Hematopoietic multipotent progenitor cell (in vitro differentiated cells): ENCODE measurements at places on chromosomes 2 and 18. TPM values are rescaled to one million over a fixed set of nuclear protein-coding genes. Genes with fewer than 3 reads are reported as not detected.

The RGPD5 gene
- 44.7 TPM for total RNA-seq

The ASNSD1 gene
- 15.1 TPM for total RNA-seq

The APLF gene
- 5.4 TPM for total RNA-seq

The ANTXR1 gene
- under 0.01 TPM for total RNA-seq

The SPATA3 gene
- total RNA-seq, result not detected

The DNAJC5G gene
- total RNA-seq, result not detected

The ALPP gene
- 0.27 TPM for total RNA-seq

The GKN2 gene
- total RNA-seq, result not detected

The LIPG gene
- under 0.01 TPM for total RNA-seq

The MBD2 gene
- total RNA-seq, result 9.2 TPM

The CD207 gene
- total RNA-seq, result not detected

The NUP35 gene
- total RNA-seq, result 12.1 TPM

The EML6 gene
- 2.7 TPM for total RNA-seq

The CHRNG gene
- total RNA-seq, result not detected

The ABCB11 gene
- 0.27 TPM for total RNA-seq

The CNGA3 gene
- total RNA-seq, result not detected

The RUFY4 gene
- total RNA-seq, result 1.1 TPM

The TDRD15 gene
- under 0.01 TPM for total RNA-seq

The HOXD1 gene
- not detected for total RNA-seq

The MAT2A gene
- 140 TPM for total RNA-seq

The LONRF2 gene
- 0.54 TPM for total RNA-seq

The APCDD1 gene
- total RNA-seq, result 0.27 TPM

The GPR35 gene
- total RNA-seq, result 7.8 TPM

The ONECUT2 gene
- under 0.01 TPM for total RNA-seq

The IL36RN gene
- total RNA-seq, result not detected

The POTEI gene
- total RNA-seq, result not detected

The ICOS gene
- under 0.01 TPM for total RNA-seq

The DUSP28 gene
- 8.3 TPM for total RNA-seq

The WDCP gene
- total RNA-seq, result 7.8 TPM

The IL37 gene
- total RNA-seq, result not detected
